Umbilical cord (tissue), 2 donors: ENCODE measurements at places on chromosomes 1 and 21.

DNA sequence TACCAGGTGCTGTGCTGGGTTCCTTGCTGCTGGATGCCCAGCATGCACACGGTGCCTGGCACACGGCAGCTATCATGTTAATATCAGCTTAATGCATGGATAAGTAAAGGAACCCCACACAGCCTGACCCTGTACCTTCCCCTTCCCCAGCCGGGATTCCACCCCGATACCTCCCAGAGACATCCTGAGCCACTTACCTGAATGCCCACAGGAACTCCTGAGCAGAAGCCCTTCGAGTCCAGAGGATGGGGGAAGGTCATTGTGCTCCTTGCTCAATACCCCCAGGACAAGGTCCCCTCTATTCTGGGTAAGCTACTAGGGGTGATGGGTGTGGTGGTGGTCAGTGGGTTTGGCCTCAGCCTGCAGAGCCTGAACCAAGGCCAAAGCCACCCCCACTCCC, 1.4 kb downstream of the FAM131C start:
- DNase-seq, result no peak

DNA sequence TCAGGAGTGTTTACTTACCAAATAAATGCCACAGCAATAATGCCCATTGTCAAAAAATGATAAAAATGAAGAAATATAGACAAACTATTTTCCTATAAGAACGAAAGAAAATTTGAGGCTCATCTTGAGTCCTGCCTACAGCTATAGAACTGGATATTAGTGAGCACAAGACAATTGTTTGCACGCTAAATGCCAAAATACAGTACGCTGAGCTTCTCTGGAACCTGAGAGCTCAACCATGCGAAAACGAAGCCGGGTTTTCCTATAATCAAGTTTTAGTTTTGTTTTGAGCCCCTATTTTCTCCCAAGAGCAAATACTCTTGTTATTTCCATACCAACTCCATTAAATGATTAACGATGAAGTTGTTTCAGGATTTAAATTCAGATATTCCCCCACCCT, 42.0 kb upstream of the CCSAP start:
- no peak for DNase-seq

GRCh38 chr21:38794978-38795377, 10.8 kb upstream of the ETS2 start:
- no peak for DNase-seq

- no peak for DNase-seq
Observed at GRCh38 chr1:46941135-46941694, at the start of gene CYP4A11. Gene CYP4A11, minus strand, starts transcription at chr1:46941476. Its CDS starts 43 bp downstream, at chr1:46941433.

DNA sequence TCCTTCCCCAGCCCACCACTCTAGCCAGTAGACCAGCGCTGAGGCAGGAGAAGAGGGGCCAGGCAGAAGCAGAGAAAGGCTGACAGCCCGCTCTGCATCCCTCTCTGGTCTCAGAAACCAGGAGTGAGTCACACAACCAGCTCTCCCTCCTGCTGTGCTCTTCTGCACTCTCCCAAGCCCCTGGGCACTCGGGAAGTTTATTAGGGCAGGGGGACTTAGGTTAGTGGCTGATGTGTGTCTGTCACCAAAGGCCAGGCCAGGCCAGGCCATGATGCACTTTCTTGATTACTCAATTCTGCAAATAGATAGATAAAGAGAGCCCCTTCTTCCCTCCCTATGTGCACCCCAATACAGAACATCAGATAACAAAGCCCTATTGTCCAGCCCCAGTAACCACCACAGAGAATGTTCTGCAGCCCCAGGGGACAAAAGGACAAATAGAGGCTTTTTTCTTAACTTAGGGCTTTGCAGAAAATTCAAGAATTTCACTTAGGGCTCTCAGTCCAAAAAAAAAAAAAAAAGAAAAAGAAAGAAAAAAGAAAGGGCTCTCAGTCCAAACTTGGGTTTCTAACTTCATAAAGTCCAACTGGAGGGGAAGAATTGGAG, 52.9 kb upstream of the CNTN2 start:
- DNase-seq, result no peak

GRCh38 chr1:192453360-192453992, 122.1 kb upstream of the RGS1 start:
- peak; percentile 13 for DNase-seq

DNA sequence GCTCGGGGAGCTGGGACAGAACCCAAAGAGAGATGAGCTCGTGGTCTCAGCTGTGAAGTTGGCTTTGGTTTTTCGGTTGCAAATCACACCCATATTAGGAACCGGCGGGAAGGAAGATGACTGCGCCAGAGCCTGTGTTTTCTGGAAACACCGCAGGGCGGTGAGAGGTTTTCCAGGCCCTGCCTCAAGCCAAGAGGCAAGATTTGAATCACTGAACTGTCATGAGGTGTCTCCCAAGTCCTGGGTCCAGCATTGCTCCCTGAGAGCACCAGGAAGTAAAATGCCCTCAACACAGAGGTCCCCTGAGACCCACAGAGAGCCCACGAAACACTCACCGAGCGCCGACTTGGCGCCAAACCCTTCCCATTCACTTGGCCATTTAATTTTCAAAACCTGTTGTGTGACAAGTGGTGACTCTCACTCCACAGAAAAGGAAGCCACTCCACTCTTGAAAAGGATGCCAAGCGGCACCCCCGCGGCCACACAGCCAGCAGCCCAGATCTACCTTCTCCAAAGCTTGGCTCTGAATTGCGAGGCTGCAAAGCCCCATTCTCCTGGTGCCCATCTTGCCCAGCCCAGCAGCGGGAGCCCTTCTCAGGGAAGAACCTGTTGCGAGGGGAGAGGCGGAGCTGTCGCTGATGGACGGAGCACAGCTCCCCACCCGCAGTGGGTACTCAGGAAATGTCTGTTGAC, 99.0 kb upstream of the RUNX3 start:
- no peak for DNase-seq

- no peak for DNase-seq
Observed at GRCh38 chr1:107637101-107637500, 327.9 kb downstream of the VAV3 start.

GRCh38 chr1:51328926-51329325, 1.4 kb downstream of the TTC39A start:
- no peak for DNase-seq

DNA sequence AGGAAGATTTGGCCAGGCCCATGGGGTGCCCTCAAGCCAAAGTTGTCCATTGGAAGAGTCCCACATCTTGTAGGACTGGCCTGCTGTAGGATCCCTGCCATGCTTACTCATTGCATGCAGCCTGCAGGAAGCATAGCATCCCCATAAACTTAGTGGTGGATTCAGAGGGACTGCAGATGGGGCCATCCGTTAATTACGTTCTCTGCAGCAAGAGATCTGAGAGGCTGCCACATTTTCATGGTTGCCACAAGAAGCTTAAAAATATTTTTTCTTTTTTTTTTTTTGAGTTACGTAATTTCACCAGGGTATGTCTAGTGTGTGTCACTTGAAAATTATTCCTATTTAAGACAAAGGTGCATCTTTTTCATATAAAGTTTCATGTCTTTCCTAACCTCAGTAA, 329.7 kb upstream of the USP24 start:
- DNase-seq, result no peak

DNA sequence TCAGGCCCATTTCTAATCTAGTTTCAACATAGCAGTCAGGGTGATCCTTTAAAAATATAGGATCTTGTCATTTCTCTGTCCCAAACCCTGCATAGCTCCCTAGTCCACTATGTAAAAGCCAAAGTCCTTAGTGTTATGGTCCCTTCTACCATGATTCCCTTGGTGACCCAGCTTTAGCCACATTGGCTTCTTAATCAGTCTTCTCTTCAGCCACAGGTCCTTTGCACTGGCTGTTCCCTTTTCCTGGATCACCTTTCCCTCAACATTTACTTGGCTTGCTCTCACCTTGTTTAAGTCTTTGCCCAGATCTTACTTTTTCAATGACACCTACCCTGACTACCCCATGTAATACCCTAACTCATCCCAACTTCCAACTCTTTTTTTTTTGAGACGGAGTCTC, 11.7 kb upstream of the FUCA1 start:
- no peak for DNase-seq

DNA sequence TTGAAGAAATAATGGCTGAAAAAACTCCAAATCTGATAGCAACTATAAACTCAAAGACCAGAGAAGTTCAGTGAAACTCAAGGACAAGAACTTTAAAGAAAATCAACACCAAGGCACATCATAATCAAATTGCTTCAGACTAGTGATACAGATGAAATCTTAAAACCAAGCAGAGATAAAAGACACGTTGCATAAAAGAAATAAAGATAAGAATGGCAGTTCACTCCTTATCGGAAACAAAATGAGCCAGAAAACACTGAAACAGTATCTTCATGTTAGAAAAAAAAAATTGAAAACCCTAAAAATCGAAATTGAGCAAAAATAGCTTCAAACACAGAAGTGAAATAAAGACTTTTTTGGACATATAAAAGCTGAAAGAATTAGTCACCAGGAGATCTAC, 4.6 kb upstream of the RAB4A start:
- DNase-seq, result no peak

DNA sequence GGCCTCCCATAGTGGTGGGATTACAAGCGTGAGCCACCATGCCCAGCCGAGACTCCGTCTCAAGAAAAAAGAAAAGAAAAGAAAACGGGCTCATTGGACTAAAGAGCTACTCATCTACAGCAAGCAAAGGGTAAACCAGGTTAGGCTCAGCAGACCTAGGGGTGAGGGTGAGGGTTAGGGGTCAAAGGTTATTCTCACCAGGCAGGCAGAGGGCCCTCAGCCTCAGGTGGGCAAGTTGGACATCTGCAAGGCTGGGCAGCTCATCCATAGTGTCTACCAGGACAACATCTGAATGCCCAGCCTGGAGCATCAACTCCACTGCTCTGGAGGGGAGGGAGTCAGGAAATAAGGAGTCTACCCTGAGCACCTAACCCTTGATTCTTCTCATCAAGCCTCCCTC, 3.5 kb downstream of the MTMR11 start:
- no peak for DNase-seq

GRCh38 chr1:202685641-202686040, 24.6 kb downstream of the SYT2 start:
- DNase-seq, result no peak

DNA sequence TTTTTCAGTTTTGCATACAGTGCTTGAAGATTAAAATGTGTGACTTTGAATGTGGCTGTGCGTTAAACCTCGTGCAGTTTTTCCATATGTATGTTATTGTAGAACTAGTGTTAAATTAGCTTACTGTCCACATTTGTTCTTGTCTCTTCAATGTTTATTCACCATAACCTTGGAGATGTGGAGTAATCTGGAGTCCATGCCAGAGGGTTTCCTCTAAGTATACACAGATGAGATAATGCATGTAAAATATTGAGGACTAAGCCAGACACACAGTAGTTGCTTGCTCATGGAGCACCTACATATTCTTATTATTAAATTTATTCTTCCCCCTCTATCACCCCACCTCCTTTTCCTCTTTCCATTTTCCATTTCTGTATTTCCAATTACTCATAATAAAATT, 7.7 kb upstream of the GIPC2 start:
- no peak for DNase-seq

- DNase-seq, result no peak
Observed at GRCh38 chr1:183569141-183569540, 21.1 kb downstream of the NCF2 start.

GRCh38 chr1:121566346-121566745, 381.6 kb downstream of the SRGAP2C start:
- DNase-seq, result no peak

DNA sequence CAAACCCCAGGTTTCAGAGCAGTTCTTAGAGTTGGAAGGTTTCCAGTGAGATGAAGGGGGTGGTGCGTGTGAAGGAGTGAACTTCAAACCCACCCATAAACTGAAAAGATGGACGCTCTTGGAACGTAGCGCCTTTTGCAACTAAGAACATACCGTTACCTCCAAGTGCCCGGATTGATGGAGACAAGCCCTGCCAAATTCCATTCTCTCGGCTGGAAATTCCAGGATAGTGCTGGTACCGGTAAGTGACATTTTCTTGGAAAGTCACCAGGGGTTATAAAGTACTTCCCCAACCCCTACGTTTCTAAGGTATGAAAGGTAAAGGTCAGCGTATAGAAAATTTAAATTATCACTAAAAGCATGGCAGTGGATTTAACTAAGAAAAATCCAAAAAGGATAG, 91.6 kb upstream of the CLDN14 start:
- DNase-seq, result no peak
